ENCODE measurements at places on chromosomes 13 and 19. TPM values are rescaled to one million over a fixed set of nuclear protein-coding genes. Genes with fewer than 3 reads are reported as not detected.

The RASA3 gene
- total RNA-seq, result 9.0 TPM

- no peak for DNase-seq
Observed at GRCh38 chr19:58570770-58571574, 2.2 kb downstream of the MZF1 start.

DNA sequence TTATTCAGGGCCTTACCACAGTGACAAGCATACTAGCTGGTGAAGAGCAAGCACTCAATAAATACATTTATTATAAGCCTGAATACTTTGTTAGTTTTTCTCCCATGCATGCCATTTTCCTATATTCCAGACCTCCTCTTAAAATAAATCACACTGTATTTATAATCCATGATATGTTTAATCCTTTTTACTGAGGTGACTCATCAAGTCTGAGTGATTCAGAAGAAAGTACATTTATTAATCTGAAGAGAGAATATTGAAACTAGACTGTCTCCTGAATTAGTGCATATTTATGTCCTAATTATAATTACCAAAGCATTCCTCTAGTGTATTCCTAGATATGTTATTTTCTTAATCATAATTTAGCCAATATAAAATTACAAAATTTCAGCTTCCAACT is 323.3 kb downstream of the NALCN start:
- no peak for DNase-seq

DNA sequence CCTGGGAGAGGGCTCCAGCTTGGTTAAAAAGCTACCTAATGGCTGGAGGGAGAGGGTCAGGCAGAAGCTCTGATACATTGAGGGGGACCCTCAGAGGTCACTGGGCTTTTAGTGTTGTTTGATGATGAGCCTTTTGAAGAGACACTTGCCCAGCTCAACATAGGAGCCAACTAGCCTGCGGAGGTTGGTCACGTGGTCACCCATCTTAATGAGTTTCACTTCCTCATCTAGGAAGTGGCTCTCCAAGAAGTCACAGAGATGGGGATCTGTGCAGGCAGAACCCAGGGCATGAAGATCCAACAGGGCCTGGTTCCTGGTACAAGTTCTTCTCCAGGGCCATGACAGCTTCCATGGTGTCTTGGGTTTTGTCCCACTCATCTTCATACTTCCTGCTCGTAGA is 33.4 kb downstream of the IPO5 start:
- no peak for DNase-seq

Measured in renal cortical epithelial cell (primary cell).